Left lobe of liver (tissue), 2 donors: ENCODE measurements at places on chromosomes 3 and 15. TPM values are rescaled to one million over a fixed set of nuclear protein-coding genes. Genes with fewer than 3 reads are reported as not detected.
A peak's percentile ranks its signal among the peaks of the same experiment; 100 is the strongest.

The GP5 gene
- total RNA-seq, result 0.10 TPM

The ENTPD3 gene
- total RNA-seq, result not detected

The ADCY5 gene
- 3.8 TPM for total RNA-seq

The SPCS1 gene
- total RNA-seq, result 78.3 TPM

The RLBP1 gene
- not detected for total RNA-seq

The GOLGA8S gene
- total RNA-seq, result 0.35 TPM

The GLDN gene
- total RNA-seq, result 0.60 TPM

DNA sequence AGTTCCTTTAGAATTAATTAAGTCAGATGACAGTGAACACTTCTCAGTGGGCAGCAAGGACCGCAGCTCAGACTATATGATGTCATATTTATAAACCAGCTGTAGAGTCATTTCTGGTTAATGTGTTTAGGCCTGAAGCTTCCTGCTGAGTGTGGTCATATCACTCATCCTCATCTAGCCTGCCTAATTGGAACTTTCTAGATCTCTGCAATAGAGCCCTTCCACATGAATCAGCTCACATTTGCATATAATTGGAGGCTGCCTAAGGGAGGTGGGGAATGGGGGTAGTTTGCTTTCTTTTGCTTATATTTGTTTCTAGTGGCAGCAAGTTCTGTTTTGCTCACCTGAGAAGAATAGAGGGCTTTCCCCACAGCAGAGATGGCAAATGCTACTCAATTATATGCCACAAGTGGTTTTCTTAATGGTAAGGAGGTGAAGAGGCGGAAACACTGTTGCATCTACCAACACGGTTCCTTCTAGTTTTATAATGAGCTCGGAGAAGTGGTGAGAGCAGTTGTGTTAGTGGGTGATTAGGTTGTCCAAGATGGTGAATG lies 148.1 kb downstream of the KLHL25 start:
- DNase-seq, result no peak

- peak; percentile 58 for DNase-seq
Observed at GRCh38 chr3:132535575-132536441, 61.3 kb upstream of the ACKR4 start.

GRCh38 chr3:169618894-169619792 lies 44.4 kb downstream of the MECOM start:
- DNase-seq, result no peak

DNA sequence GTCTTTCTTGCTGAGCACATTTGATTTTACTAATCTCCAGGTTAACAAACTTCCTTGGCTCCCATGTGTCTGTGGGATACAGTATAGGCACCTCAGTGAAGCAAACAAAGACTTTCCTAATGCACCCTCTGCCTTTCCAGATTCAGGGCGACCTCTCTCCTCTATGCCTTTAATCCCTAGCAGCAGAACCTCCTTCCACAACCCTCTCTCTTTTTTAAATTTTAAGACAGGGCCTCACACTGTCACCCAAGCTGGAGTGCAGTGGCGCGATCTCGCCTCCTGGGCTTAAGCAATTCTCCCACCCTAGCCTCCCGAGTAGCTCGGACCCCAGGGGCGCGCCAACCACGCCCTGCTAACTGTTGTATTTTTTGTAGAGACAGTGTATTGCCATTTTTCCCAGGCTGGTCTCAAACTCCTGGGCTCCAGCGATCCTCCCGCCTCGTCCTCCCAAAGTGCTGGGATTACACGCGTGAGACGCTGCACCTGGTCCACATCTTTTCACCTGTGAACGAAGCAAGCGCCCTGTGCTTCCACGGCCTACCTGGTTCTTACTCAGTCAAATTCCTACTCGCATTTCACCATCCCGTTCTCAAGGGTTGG lies 1.7 kb upstream of the HACD3 start:
- no peak for DNase-seq

GRCh38 chr3:13016083-13016720 lies 57.0 kb downstream of the IQSEC1 start:
- DNase-seq, result no peak

- DNase-seq, result no peak
Observed at GRCh38 chr3:43932921-43933320, 242.2 kb downstream of the ABHD5 start.

DNA sequence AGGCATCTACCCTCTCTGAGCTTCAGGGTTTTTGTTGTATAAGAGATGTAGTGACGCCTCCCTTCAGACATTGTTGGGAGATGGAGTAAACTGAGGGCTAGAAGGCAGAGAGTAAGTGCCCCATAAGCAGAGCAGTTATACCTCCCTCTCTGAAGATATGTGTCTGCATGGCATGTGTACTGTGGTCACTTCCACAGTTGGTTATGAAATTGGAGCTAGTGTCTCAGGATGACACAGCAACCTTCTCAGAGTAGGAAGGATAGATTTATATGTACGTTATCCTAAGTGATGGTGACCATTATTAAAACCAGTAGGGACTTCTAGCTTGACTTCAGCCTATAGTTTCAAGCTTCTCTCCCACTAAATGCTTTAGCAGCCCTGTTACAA lies 17.9 kb downstream of the PXK start:
- DNase-seq, result no peak

DNA sequence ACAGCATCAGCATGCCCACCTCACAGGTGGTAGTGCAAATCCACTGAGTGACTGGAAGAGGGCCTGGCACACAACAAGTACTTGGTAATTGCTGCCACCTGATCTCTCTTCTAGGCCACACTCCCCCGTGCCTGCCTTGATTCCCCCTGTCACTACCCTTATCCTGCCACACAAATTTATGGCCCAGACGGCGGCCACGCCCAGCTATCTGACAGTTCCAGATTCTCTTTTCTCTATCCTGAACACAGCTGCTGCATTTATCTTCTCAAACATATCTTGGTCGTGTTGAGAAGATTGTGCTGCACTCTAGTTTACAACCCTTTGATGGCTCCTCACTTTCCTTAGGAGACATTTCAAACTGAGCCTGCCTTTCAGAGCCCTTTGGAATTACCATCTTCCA lies 585.2 kb downstream of the NTRK3 start:
- DNase-seq, result no peak

DNA sequence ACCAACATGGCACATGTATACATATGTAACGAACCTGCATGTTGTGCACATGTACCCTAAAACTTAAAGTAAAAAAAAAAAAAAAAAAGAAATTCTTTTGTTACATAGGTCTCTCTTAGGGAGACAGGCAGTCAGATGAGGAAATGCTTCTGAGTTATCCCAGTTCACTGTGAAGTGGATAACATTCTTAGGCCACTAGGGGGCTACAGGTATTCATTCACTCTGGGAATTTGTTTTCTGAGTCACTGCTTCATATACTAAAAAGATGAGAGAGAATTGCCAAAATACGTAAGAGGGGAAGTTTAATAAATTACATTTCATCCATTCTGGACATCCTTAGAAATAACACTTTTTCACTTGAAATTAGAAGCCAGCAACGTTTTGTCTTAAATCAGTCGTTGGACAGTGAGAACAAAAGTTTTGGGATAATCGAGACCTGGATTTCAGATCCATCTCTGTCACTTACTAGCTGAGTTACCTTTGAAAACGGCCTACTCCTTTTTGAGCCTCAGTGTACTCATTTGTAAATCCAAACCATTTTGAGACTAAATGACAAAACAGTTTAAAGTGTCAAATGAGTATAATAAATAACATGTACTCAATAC lies 738.4 kb upstream of the ALCAM start:
- DNase-seq, result no peak
